ENCODE measurements at places on chromosomes 11 and 22.

DNA sequence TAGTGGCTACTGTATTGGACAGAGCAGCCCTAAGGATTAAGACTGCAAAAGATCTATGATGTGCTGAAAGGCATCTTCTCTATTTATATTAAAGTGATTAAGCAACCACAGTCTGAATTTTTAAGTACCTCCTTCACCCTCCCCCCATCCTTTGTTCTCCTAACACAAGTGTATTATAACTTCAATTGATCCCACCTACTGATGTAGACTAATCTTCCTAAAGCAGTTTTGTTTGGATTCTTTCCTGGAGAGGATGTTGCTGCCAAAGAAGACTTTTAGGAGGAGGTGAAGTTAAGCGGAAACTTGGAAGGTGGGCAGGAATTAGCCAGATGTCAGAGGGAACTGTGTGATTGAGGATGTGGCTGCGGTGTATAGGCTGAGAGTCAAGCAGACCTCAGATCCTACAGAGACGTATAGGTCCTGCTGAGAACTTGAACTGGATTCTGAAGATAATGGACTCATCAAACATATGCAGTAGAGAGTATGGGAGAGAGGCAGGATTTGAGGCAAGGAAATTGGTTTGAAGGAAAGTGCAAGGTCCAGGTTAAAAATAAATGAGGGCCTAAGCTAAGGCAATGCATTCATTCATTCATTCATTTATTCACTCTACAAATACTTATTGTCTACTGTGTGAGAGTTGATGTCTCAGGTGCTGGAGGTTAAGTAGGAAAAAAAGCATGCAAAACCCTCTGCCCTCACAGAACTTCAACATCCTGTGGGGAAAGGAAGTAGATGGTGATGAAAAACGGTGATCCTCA, 5.2 kb upstream of the RASSF10 start:
- no peak for DNase-seq

- no peak for DNase-seq
These were observed at the start of gene SMIM35 for GRCh38 chr11:118086913-118087768. Gene SMIM35, minus strand, starts transcription at chr11:118086963. Its CDS starts 206 bp downstream, at chr11:118086757.

DNA sequence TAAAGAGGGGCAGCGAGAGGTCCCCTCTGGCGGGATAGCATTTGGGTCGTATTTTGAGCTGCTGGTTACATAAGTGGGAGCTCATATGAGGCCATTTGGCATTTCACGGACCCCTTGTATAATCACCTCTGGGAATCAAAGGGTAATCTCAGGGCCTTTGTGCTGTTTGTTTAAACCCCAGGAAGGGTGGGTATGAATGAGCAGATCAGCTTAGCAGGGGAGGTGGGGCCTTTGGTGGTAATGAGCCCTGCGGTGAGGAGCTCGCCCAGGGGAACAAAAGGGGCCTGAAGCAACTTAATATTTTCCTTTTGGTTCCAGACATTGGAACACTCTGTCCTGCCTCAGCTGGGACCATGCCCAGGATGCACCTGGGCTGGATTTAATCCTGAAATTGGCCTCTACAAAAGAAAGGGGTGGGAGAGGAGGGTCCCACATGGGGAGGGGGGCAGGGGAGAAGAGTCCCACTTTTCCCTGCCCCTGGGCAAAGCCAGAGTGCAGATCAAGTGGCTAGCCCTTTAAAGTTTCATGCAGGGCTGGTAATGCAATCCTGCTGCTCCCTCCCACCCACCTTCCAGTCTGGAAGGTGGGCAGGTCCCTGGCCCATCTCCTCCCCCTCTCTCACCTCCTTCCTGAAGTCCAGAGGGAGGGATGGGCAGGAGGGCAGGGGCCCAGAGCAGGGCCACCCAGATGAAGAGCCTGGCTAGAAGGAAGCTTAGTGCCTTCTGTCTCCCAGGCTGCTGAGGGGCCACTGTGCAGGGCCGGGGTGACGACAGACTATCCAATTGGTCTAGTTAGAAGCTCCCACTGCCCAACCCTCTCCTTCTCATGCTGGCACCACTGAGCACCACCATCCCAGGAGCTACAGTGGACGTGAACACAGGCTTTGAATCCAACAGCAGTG, 10.5 kb downstream of the TSKU start:
- DNase-seq, result no peak

DNA sequence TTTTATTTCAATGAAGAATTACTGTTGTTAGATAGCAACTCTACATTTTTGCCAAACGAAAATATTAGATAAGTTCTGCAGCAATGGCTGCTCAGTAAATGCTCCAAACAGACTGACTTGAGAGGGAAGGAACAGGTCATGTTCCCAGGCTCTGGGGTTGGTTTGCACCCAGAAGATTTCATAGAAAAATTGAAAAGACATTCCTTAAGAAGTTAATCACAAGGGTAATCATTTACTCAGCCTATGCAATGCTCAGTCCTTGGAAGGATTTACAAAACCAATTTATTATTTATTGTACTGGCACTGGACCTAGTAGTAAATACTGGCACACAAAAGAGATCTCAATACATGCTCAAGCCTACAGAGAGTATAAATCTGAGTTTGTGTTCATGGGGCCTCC, 179.1 kb upstream of the MTNR1B start:
- no peak for DNase-seq

- no peak for DNase-seq
These were observed 165.4 kb downstream of the FEZ1 start for GRCh38 chr11:125330462-125331325.

DNA sequence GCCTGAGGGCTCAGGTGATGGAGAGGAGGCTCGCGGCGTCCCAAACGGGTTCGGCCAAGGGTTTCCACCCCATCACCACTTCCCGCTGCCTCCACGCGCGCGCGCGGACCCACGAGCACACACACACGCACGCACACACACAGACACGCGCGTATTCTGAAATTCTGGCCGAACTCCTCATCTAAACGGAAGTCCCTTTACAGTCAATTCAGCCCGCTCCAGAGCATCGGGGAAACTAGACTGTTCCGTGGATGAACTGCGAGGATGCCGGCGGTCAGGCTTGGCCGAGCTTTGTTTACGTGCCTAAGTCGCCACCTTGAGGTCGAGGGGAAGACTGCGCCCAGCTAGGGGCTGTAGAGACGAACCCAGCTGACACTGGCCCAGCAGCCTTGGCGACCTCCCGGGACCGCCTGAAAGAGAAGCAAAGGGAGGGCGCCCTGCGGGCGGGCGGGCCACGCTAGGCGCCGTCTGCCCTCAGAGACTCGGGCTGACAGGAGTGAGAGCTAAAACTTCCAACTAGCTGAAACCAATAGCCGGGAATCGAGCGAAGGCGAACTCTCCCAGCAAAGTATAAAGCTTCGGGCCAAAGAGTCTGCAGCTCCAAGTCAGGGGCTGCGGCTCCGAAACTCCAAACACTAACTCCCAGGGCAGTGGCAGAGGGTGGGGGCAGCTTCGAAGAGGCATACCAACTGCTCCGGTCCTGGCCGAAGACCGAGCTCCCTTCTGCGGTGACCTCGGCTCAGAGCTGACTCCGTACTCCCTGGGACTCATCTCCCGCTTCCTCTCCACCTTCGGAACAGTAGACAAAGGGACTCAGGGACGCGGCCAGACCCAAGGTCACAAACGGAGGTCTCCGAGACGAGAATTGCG, 124.7 kb upstream of the C11orf58 start:
- DNase-seq, result peak; percentile 20

DNA sequence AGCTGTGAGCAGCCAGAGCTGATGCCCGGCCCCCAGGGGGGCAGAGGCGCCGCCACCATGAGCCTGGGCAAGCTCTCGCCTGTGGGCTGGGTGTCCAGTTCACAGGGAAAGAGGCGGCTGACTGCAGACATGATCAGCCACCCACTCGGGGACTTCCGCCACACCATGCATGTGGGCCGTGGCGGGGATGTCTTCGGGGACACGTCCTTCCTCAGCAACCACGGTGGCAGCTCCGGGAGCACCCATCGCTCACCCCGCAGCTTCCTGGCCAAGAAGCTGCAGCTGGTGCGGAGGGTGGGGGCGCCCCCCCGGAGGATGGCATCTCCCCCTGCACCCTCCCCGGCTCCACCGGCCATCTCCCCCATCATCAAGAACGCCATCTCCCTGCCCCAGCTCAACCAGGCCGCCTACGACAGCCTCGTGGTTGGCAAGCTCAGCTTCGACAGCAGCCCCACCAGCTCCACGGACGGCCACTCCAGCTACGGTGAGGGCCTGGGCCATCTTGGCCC, 6.1 kb downstream of the CDC42EP1 start:
- DNase-seq, result no peak

GRCh38 chr11:747158-748006, at the start of gene TALDO1:
Gene TALDO1, plus strand, starts transcription at chr11:747464. Its CDS starts 18 bp downstream, at chr11:747482.
- DNase-seq, result peak; percentile 25

DNA sequence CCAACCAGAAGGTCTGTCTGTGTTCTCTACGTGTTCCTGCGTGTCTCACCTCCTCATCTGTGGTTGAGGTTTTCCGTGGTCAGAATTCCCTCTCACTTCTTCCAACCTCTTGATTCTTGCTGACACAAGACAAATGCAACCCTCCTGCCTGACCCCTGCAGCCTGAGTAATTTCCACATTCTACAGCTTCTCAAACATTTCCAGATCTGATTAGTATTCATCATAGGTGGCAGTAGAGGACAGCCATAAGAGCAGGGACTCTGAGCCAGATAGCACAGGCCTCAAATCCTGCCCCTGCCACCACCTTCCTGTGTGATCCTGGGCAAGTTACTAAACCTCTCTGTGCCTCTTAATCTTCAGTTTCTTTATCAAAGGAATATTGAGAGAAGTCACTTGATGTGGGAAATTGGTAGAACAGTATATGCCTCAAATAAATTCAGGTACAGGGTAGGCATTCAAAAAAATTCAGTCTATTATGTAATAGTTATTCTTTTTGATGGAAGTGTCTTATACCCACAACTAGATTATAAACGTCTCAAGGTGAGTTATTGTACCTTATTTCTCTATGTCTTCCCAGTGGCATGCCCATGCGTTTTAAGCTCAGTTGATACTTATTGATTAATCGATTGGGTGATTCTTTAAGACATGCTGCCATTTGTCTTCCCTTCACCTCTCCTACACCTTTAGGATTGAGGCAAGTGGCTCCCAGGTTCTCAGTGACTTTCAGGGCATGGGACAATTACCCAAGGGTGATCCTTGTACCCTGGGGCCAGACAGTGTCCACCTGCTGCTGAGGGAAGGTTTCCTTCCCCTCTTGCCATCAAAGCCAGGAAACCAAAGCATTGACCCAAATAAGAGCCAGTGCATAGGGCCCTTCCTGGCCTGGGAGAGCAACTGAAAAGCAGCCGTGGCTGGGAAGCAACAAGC, 19.6 kb downstream of the POU2AF1 start:
- DNase-seq, result no peak

DNA sequence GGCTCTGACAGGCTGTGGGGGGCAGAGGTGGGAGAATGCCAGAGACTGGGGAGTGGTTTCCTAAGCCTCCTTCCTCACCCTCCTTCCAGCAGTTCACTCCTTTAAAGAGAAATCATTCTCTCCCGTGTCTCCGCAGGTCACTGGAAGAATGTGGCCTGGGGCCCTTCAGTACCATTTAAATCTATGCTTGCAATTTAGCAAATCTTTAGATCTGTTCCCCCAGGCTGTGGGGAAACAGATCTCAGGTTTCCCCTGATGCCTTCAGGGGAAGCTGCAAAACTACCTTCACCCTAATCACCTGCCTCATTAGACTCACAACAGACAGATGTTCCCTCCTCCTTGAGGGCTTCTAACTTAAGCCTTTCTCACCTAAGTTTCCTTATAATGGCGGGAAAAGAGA, 55.3 kb downstream of the KIRREL3 start:
- no peak for DNase-seq

GRCh38 chr11:101429703-101430540, 153.9 kb downstream of the TRPC6 start:
- DNase-seq, result no peak

Data from stimulated activated CD8-positive, alpha-beta memory T cell treated with anti-CD3 and anti-CD28 coated beads, Interleukin-4, amount 100 ng/mL, for 4 hours (primary cell).